SK-N-SH (cell line): ENCODE measurements at places on chromosomes 12 and 14.

DNA sequence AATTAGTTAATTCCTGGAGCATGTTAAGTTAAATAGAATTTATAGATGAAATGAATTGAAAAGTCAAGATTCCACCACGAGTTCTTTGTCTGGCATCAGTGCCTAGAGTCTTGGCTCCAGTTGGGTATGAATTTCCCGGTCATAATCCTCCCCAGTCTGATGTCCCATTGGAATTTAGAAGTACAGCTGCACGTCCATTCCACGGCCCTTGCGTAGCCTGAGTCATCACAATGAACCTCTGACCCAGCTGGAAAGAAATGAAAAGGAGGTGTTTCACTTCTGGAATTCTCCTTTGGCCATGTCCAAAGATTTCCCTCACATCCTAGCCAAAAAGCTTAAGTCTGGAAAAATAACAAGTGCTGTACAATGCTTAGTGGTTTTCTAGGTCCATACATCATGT is 122.7 kb downstream of the KICS2 start:
- no peak for DNase-seq

- DNase-seq, result no peak
These were observed 553.1 kb upstream of the FLRT2 start for GRCh38 chr14:84976805-84977204.

DNA sequence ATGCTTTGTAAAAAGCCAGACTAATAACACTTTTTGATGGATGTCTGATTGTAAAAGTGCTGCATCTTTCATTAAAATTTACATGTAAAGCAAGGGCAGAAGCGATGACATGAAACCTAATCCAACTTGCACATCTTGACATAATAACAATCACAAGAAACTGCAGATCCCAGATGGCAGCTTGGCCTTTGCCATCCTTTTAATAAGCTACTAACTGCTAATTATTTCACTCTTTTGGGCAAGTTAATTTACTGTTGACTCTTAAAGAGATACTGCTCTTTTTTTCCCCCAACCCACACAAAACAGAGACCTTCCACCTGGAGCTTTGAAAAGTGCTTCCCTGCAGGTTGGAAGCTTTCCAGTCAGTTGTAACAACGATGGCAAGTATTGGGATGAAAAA is 137.5 kb downstream of the NRXN3 start:
- no peak for DNase-seq

GRCh38 chr14:65162031-65162430 is 59.7 kb upstream of the MAX start:
- DNase-seq, result no peak

- no peak for DNase-seq
These were observed 332 bp upstream of the TBC1D30 start for GRCh38 chr12:64824130-64824499.

- DNase-seq, result no peak
These were observed 19.0 kb downstream of the SLC15A4 start for GRCh38 chr12:128804762-128805161.

- no peak for DNase-seq
These were observed 37.7 kb downstream of the NRDE2 start for GRCh38 chr14:90293766-90294730.

DNA sequence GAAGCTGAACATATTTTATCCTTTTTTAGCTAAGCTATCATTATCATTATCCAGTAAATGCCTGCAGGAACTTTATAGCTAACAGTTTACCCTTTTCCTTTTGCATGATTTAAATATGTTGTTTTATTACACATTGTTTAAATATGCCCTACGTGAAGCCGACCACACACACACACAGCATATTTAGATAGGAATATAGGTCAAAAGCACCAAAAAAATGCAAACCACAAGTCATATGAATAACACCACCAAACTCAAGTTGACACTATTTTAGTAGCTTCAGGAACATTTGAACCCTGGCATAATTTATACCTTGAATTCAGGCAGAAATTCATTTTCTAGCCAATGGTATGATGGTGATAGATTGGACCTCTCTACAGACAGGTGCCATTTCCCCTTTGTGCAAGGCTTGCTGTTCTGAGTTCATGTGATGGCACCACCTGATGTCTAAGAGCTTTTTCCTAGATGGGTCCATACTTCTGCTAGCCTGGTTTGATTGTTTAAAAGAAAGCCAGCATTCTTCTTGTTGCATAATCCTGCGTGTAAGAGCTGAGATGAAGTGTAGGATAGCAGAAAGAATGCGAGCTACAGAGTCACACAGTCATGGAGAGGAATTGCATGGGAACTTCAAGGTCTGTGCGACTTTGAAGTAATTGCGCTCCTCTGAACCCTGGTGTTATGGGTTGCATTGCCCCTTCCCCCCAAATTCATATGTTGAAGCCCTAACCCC is 454.8 kb upstream of the SOX5 start:
- no peak for DNase-seq

DNA sequence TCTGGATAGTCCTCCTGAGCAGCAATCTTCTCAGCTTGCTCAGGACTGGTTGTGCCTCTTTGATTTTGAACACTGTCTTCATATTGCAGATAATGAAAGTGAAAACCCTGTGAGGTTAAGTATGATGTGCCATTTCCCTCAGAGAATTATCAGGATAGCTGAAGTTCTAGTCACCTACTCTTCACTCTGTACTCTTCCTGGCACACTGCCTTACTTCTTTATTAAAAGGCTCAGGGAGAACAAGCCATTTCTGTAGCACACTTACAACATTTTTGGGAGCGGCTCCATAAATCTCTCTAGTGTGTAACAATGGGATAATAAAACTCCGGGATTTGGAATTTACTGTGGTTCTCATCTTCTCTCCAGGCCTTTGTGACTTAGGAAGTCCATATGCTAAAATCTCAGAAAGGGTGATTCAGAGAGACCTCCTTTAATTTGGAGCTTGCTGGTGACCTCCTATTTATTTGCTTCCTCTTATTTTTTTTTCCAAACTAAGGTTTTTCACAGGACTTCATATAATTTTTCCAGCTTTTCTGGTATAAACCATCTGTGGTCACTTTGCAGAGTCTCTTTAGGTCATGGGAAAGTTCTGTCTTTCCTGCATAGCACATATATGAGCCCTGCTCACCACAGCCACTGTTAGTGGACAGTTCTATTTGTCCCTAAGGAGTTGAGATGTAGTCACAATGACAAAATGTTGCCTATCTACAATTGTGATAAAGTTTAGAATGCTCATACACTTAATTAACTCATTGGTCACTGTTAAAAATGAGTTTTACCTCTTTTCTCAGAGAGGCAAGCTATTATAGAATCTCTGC is 53.5 kb upstream of the LDHB start:
- no peak for DNase-seq

DNA sequence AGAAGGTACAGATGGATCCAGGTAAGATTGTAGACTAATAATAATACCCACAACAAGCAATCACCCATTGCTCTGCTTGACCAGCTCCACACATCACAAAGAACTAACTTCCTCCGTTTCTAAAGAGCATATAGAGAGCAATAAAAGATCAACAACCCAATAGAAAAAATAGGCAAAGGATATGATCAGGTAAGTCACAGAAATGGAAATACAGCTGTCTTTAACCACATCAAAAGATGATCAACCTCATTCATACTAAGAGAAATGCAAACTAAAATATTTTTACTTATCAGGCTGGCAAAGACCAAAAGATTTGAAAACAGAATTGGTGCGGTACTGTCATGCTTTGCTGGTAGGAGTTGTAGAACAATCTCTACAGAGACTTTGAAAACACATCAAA is 8.9 kb downstream of the C2CD5 start:
- no peak for DNase-seq

DNA sequence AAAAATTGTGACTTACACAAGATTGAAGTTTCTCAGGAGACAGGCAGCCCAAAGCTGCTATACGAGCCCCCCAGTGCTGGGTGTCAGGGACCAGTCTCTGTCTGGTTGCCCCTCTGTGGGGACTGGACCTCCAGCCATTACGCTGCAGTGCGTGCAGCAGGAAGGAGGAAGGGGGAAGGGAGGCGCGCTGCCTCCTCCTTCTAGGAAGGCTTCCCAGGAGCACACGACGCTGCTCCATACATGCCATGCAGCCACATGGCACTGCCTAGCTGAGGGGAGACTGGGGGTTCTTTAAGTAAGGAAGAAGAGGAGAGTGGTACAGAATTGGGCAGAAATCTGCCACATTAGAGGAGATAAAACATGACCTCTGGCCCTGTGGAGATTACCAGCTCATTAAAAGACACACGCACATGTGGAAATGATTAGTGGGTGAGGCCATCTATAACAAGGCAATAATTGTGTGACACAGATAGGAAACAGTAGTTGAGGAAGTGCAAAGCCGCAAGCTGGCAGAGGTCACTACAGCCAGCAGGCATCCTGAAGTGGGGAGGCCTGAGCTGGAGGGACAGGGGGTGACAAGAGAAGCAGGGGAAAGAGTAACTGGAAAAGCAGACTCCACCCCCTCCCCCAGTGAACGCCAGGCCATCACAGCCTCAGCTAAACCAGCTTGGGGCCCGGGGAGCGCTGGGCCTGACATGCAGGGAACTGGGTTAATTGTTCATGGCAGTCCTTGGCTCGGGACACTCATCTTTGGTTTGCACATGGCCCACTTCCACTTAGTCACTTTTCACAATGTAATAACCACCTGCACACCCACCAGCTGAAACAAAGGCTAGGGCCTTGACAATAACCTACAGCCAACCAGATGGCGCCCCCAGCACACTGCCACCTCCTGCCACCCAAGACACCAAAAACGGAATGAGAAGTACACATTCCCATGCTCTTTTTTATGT is 39.6 kb downstream of the CCDC88C start:
- DNase-seq, result peak; percentile 88

GRCh38 chr14:64476438-64476837 is 11.1 kb downstream of the AKAP5 start:
- no peak for DNase-seq

DNA sequence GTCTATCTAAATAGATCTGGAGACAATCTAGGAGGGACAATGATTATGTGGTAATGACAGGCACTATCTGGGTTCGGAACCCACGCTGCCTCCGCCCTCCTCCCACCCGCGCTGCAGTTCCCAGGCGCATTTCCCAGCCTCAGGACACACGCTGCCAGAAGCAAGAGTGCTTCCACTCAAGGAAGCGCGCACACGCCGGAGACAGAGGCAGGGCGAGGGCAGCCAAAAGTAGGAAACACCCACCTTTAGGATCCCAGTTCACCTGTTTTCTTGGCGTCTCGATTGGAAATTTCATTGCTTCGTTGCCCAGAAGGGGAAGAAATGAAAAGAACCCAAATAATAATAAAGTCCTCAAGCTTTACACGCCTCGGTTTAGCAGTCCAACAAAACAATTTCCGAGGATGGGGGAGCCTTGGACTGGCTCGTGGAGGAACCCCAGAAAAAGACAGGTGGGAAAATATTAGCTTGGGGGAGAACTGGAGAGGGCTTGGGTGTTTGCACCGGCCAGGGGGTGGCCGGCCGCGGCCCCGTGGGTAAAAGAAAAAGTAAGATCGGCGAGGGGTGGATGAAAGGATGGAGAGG is 474 bp downstream of the KCNK10 start:
- peak; percentile 35 for DNase-seq

GRCh38 chr14:95312311-95312710 is 7.4 kb downstream of the CLMN start:
- no peak for DNase-seq

DNA sequence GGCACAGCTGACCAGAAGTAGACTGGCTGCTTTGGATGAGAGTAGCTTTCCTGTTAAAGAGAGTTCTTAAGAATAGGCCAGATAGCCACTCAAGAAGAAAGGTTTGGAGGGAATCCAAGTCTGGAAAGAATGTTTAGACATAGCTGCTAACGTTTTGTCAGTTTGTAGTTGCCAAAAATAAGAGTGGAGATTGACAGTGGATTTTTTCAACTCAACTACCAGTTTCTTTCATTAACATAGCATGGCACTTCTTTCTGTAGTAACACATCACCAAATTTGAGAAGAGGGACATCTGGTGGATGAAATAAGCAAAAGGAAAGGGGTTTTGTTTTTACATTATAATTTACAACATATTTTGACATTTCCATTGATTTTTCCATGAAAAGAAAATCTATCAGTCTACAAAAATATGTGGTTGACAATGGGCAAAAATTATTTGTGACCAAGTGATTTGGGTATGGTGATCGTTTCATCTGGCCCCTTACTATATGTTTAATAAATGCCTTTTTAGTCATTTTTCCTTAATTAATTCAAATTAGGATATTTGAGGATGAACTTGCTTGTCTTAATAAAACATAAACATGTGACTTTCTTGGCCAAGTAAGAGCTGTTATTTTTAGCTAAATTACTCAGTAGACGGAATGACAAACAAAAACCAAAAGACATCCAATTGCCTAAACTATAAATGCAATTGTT is 71.1 kb downstream of the PTPRR start:
- DNase-seq, result peak; percentile 5

DNA sequence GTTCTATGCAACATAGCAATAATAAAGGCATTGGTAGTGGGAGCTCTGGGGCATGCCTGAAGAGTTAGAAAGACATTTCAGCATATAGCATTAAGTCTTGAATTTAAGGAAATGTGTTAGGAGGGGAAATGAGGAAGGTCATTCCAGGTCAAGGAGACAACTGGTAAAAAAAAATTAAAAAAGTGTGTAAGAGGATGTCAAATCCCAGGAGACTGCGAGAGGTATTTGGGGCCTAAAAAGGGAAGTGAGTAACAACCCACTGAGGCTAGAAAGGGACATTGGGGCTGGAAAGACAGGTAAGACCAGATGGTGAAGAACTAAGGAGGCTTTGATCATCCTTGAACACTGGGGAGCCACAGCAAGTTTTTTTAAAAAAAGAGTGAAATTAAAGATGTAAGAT is 152.9 kb downstream of the SLC25A21 start:
- DNase-seq, result no peak

- DNase-seq, result no peak
These were observed 10.7 kb downstream of the TNFRSF1A start for GRCh38 chr12:6330999-6331714.

DNA sequence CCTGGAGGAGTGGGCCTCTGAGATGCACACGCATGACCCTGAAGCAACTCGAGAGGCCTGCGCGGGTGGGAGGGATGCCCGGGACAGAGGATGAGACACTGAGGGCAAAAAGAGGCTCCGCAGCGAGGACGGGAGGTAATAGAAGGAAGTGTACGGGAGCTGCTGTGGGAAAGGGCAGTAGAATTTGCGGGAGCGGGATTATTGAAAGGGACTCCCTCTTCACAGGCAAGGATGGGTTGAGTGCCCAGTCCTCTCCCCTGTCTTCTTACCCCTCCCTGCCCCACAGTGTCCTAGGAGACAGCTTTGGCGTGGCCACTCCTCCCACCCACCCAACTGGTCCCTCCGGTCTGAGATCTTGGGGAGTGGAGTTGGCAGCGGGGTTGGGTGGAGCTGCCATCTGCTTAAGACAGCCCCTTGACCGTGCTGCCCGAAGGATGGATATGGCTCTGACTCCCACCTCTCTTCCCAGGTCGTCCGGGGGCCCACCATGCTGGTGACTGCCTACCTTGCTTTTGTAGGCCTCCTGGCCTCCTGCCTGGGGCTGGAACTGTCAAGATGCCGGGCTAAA is 15.7 kb upstream of the ESPL1 start:
- DNase-seq, result no peak
